Muscle of back (tissue), 13 donors: ENCODE measurements at places on chromosomes 6 and 20. TPM values are rescaled to one million over a fixed set of nuclear protein-coding genes. Genes with fewer than 3 reads are reported as not detected.

GRCh38 chr6:30556066-30556905 is at the start of gene GNL1:
Gene GNL1 (minus strand): TSS chr6:30556489. CDS start chr6:30556203, 286 bp downstream.
- peak; percentile 91 for DNase-seq

DNA sequence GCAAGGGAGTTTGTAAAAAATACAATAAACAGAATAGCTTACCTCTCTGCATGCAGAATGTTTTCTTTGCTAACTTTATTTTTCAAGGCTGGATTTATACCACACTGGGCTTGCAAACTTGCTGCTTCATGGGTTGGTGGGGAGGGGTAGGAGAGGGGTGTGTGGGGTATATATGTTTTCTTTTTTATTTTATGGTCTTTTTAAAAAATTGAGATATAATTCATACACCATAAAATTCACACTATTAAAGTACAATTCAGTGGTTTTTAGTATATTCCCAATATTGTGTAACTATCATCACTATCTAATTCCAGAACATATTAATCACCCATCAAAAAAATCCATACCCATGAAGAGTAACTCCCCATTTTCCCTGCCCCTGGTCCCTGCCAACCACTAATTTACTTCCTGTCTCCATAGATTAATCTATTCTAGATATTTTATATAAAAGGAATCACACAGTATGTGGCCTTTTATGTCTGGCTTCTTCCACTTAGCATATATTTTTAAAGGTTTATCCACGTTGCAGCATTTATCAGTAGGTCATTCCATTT is 14.3 kb upstream of the TRPC4AP start:
- DNase-seq: no peak

GRCh38 chr6:12280458-12280857 is 9.7 kb upstream of the EDN1 start:
- no peak for DNase-seq

DNA sequence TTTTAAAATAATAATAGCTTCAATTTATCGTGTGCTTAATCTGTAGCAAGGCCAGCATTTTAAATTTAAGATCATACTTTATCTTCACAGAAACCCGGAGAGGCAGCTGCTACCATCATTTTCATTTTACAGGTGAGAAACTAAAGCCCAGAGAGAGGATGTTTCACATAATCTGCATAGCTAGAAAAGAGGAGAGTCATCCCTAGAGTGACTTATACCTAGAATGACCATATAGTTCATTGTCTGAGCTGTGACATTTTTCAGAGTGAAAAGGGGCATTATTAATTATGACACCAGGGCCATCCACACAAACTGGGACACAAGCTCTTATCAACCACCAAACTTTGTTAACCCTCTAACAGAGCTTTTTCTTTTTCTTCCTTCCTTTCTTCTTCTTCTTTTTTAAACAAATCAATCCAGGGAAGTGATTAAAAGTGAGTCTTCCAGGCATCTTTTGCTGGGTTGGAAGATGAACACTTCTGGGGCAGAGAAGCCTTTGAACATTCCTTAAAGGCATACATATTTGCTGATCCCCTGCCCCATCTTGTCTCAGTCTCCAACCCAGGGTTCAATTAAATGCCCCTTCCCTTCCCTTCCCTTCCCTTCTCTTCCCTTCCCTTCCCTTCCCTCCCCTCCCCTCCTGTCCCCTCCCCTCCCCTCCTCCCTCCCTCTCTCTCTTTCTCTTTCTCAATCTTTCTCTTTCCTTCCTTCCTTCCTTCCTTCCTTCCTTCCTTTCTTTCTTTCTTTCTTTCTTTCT is 272.5 kb upstream of the JAG1 start:
- DNase-seq: no peak

GRCh38 chr20:15637950-15638754 is 935.1 kb downstream of the KIF16B start:
- DNase-seq: peak; percentile 13

DNA sequence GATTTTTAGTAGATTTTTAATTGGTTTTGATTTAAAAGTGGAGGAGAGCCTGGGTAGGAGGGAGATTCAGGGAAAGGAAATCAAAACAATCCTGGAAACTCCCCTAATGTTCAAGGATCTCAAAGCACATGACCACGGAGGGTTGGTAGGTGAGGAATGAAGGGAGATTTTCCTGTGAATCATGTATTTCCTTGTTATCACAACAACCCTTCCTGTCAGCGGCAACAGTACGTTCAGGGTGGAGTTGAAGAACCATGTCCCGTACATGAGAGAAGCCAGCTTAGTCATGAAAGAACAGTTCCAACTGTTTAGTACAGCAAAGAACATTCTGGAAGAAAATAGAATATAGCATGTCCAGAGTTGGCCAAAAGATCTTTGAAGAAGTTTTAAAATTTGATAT is 79.4 kb upstream of the SCAF8 start:
- peak; percentile 52 for DNase-seq

Gene MMP24
- polyA plus RNA-seq: 0.52 TPM
